Foreskin keratinocyte (primary cell): ENCODE measurements at places on chromosomes 5 and 9. TPM values are rescaled to one million over a fixed set of nuclear protein-coding genes. Genes with fewer than 3 reads are reported as not detected.

DNA sequence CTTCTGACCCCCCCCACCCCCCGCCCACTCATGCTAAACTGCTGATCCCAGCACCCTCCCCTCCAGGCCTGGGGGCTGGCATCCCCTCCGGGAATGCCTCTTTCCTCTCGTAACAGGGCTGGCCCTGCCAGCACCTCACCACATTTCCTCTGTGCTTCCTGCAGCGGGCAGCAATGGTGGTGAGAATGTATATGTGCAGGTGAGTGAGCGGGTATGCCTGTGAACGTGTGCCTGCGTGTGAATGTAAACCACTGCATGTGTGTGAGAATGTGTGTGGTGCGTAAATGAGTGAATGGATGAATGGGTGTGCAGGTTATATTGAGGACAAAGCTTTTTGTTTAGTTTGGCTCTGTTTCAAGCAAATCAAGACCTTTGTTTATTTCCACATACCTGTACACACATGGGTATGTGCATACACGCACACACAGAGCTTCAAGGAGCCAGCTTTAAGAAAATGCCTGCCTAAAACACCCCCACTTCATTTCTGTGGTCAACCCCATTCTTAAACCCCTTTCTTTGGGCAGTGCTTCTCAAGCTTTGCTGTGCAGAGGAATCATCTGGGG lies 95.7 kb upstream of the SHB start:
- DNase-seq, result no peak

- no peak for DNase-seq
Observed at GRCh38 chr5:75716715-75717081, 539 bp downstream of the POC5 start.

DNA sequence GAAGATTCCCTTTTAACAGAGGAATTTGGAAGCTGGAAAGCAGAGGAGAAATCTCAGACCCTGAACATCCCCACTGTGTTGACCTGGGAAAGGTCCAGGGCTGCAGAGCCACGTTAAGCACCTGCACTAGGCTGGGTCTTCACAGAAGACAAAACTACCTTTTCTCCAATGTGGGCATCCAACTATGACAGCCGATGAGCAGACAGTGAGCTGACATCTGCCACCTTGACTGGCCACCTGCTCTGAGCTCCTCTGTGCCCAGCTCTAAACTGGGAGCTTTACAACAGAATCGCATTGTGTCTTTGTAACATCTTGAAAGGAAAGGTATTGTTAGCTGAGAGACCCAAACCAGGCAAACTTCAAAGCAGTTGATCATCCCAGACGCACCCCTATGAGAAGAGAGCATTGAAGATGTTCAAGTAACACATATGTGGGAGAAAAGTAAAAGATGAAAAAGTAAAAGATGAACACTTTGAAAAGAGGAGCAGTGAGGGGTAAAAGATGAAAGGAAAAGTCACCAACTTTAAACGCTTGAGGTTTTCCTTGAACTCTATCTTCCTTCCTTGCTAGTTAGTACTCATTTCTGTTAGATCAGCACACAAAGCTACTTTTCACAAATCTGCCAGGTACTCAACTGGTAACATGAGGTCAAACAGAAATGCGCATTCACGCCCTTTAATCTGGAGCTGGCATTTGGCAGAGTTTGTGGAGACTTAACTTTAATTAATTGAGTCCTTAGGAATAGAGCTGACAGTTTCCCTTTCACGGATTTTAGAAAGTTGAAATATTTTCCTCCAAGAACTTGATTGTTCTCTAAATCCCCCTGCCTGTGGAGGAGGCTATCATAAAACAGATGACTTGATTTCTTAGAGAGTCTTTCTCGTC lies 53.2 kb upstream of the CTXN3 start:
- no peak for DNase-seq

GRCh38 chr9:130022566-130023143 lies 20.3 kb downstream of the FNBP1 start:
- no peak for DNase-seq

- no peak for DNase-seq
Observed at GRCh38 chr9:107375651-107376369, 92.7 kb downstream of the RAD23B start.

The ANKRD33B gene
- 0.31 and 0.87 TPM in 2 replicates for polyA plus RNA-seq

The FOXD4L3 gene
- polyA plus RNA-seq, result not detected in 2 replicates
